ENCODE measurements at places on chromosomes 12 and 14. TPM values are rescaled to one million over a fixed set of nuclear protein-coding genes. Genes with fewer than 3 reads are reported as not detected.
A peak's percentile ranks its signal among the peaks of the same experiment; 100 is the strongest.

DNA sequence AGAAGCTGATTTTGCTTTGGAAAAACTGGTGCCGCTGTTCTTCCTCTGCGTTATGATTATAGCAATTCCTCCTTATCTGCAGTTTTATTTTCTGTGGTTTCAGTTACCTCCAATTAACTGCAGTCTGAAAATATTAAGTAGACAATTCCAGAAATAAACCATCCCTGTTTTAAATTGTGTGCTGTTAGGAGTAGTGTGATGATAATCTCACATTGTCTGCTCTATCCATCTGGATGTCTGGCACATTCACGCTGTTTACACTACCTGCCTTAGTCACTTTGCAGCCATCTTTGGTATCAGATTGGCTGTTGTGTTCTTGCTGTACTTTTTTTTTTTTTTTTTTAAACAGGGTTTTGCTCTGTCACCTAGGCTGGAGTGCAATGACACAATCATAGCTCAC, 141.0 kb downstream of the GRIP1 start:
- no peak for DNase-seq

- peak; percentile 66 for DNase-seq
These were observed 164.5 kb downstream of the ANO2 start for GRCh38 chr12:5780536-5780935.

DNA sequence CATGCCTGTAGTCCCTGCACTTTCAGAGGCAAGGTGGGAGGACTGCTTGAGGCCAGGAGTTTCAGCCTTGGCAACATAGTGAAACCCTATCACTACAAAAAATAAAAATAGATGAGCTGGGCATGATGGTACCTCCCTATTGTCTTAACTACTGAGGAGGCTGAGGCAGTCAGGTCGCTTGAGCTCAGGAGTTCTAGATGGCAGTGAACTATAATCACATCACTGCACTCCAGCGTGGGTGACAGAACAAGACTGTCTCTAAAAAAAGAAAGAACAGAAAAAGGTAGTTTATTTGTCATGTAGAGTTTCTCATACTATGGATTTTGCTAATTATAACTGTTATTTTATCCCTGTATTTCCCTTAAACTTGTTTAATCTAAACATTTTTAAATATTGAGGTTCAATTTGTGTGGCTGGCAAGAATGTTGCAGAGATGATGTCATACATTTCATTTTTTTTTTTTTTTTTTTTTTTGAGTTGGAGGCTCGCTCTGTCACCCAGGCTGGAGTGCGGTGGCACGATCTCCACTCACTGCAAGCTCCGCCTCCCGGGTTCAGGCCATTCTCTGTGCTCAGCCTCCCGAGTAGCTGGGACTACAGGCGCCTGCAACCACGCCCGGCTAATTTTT, 39.7 kb upstream of the ATF7IP start:
- DNase-seq, result no peak

GRCh38 chr12:71682466-71682865, 3.4 kb upstream of the TMEM19 start:
- DNase-seq, result no peak

DNA sequence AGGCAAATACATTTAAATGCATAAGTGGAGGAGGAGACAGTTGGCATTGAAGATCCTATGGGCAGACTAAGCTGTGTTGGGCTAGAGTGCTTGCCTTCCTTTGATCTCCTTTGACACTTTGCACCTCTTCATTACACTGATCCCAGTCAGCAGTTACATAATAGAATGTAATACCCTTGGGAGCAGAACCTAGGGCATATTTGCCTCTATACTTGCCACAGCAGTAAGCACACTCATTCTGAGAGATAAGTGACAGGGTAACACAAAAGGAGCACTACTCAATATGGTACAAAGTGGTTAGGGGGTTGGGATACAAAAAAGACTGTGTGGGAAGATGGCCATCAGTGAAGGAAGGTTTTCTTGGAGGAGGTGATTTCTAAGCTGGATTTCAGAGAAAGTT, 9.0 kb downstream of the MARS1 start:
- DNase-seq, result no peak

- no peak for DNase-seq
These were observed 719 bp upstream of the SRSF9 start for GRCh38 chr12:120470150-120470784.

DNA sequence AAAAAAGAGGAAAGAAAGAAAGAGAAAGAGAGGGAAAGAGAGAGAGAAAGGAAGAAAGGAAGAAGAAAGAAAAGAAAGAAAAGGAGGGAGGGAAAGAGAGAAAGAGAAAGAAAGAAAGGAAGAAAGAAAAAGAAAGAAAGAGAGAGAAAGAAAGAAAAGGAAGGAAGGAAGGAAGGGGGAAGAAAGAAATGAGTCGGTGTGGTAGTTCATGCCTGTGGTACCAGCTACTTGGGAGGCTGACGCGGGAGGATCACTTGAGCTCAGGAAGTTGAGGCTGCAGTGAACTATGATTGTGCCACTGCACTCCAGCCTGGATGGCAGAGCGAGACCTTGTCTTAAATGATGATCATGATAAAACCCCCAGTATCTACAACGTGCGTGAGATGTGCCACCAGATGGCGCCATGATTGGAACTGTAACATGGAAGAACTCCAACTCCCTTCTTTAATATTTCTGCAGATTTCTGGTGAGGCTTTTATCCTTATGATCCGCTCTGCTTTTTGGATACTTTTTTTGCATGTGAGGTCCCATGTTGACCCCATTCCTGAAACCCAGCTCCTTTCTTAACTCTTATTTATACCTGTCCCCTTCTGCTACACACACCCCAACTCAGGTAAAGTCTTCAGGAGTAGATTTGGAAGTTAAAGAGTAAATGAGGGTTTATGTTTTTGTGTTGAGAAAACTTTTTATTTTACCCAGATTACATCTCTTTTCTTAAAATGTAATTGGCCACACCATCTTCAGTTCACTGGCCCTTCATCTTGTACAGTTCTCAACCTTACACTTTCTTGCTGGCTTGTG, 25.6 kb downstream of the RNASE10 start:
- peak; percentile 71 for DNase-seq

GRCh38 chr12:80938397-80938796, 663 bp upstream of the LIN7A start:
- DNase-seq, result no peak

DNA sequence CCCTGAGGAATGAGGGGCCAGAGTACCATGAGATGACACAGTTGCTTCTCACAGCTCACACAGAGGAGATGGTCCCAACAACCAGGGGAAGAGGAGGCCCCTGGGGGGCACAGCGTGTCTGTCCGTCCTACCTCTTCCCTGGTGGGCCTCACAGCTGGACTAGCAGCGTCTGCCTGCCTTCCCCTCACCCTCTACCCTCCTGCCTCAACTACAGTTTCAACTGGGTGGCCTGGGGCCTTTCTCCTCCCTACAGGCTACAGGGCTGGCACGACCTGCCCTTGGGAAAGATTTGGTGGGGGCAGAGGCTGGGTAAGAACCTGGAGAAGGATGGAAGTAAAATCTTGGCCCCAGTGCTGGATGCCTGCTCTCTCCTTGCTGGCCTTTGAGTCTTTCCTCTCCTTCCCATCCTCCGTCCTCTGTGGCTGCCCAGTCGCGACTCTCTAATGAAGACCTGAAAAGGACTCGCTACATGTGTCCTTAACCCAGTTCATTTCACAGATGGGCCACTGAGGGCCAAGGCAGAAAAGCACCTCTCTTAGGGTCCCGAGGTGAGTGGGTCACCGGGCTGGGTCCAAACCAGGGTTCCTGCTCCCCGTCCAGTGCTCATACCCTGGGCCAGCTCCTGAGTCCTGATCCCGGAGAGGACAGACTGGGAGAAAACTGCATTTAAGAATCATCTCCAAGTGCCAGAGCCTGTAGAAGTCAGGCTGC, 232.5 kb downstream of the BCL11B start:
- no peak for DNase-seq

- no peak for DNase-seq
These were observed 97.4 kb downstream of the PLXNC1 start for GRCh38 chr12:94245631-94246383.

GRCh38 chr14:91796617-91797347, 64.9 kb upstream of the CATSPERB start:
- DNase-seq, result no peak

DNA sequence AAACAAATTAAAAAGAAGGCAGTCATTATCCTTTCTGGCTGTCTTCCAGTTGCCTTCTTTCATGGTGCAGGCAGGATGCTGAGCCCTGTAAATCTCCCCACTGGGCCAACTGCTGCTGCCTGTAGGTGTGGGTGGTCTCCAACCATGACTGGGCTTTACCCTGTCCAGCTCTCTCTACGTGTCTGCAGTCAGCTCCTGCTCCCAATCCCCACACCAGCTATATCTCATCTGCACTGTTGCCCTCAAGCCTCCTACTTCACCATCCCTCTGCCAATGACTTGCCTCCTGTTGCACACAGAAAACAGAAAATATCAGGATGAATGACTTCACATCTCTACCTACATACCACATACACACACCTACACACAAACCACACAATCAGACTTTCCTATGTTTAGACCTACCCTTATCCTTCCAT, 39.7 kb upstream of the PSMA6 start:
- DNase-seq, result no peak

DNA sequence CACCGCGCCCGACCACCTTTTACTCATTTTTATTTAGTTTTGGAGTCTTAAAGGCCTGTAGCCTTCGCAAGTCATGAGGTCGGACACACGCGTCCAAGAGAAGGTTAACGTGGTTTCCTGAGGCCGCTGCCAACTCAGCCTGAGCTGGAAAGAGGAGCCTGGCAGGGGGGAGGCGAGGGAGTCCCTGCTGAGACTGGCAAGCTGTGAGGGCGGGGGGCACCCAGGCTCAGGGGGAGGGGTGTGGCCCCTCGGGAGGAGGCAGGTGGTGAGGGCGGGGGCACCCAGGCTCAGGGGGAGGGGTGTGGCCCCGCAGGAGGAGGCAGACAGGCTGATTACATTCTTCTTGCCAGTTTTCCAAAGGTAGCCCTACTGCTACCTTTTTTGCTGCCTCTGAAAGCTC, 143.2 kb downstream of the PIWIL1 start:
- no peak for DNase-seq

GRCh38 chr12:78470354-78471195, 394.0 kb upstream of the SYT1 start:
- peak; percentile 27 for DNase-seq

DNA sequence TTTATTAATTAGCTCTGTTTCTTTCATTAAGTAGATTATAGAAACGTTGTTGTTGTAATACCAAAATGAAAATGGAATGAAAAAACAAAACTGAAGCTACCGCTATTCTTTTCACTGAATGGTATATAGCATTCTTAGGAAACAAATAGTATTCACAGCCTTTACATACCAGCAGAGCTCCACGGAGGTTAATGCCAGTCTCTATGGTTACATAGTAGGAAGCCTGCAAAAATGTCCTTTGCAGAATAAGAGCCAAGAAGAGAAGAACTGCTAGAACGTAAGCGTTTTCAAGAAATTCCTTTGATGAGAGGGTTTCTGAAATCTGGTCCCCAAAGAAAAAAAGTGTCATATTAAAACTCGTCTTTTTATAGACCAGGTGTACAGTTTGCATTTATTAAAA, 30.6 kb downstream of the ABCC9 start:
- no peak for DNase-seq

DNA sequence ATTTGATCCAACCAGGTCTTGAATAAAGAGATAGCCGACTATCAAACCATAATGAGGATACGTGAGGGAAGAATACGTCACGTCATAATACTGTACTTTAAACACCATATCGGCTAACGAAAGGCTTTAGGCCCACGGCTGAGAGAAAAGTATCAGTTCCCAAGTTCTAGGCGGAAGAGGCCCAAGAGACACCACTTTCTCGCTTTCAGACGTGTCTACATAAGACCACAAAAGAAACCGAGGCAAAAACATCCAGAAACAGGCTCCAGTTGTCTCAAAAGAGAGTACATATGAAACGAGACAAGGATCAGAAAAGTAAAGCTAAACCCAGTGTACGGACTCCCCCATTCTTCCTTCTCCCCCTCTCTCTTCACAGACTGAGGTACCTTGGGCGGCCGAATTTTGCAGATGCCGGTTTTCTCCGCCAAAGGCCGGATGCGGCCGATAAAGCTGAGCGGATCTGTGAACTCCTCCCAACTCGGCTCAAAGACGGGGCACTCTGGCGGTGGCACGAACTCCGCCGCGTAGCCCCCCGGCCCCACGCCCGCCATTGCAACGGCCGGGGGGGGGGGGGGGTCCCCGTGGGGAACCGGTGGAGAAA, 479 bp downstream of the KDM5A start:
- DNase-seq, result peak; percentile 36

DNA sequence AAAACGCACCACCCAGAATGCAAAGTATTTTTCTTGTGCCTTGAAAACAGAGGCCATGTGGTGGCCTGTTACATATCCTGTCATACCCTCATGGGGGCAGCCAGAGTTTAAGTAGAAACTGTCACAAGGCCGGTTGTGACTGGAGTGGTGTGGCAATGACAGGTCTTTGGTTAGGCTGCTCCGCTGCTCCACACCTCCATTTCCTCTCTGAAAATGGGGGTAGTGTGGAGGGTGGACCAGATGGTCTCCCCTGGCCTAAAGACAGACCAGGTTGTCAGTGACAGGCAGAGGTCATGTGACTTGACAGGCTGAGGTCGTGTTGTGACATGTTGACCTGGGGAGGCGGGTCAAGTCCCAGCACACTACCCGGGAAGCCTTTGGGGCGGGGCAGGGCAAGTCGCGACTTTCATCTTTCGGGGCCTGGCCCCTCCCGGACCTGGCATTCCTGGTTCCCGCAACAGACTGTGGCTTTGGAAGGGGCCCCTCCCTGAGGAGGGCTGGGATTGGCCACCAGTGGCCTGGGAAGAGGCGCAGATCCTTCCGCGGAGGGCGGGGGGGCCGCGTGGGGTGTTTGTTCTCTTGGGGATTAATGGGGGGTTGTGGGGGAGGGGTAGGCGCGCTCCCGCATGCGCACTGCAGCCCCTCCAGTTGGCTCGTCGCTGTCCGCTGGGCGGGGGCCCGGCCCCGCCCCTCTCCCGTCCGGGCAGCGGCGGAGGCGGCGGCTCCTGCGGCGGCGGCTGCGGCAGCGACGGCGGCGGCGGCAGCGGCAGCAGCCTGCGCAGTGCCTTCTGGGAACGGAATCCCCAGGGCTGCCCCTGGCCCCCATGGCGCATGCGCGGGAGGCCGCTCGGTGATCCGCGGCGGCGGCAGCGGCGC, at the start of gene MBD6:
TSS of gene MBD6 (plus strand) at position 814 of the 876 bp plus-strand sequence. CDS start 1,480 bp downstream, outside the sequence.
- peak; percentile 90 for DNase-seq

GRCh38 chr12:98416845-98417244, 98.5 kb upstream of the TMPO start:
- DNase-seq, result no peak

- no peak for DNase-seq
These were observed 49.2 kb upstream of the EIF5 start for GRCh38 chr14:103284574-103285467.

GRCh38 chr12:91743704-91744321, 401.8 kb downstream of the BTG1 start:
- no peak for DNase-seq

- DNase-seq, result no peak
These were observed 36.3 kb upstream of the MAP3K9 start for GRCh38 chr14:70845601-70846000.

SERPINA10 gene
- polyA plus RNA-seq, result 0.23 TPM

OR6C2 gene
- not detected for polyA plus RNA-seq

EML5 gene
- polyA plus RNA-seq, result 2.5 TPM

ADAMTS20 gene
- 1.2 TPM for polyA plus RNA-seq

SLC10A1 gene
- 0.22 TPM for polyA plus RNA-seq

ADAM21 gene
- polyA plus RNA-seq, result 0.93 TPM

Measured in left kidney (tissue), 8 donors.